ENCODE measurements at places on chromosomes 5 and 9.

GRCh38 chr9:86281593-86282076 lies 703 bp downstream of the ISCA1 start:
- DNase-seq = no peak

GRCh38 chr5:11692636-11693035 lies 211.6 kb downstream of the CTNND2 start:
- no peak for DNase-seq

DNA sequence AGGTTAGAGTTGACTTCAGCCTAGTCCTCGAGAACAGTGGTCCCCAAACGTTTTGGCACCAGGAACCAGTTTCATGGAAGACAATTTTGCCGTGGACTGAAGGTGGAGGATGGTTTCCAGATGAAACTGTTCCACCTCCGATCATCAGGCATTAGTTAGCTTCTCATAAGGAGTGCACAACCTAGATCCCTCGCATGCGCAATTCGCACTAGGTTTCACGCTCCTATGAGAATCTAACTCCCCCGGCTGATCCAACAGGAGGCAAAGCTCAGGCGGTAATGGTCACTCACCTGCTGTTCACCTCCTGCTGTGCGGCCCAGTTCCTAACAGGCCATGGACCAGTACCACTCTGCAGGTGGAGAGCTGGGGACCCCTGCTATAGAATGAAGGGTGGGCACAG lies 163.6 kb downstream of the CDH6 start:
- DNase-seq = no peak

- DNase-seq = no peak
These were observed 146.3 kb upstream of the RASEF start for GRCh38 chr9:83209188-83209731.

DNA sequence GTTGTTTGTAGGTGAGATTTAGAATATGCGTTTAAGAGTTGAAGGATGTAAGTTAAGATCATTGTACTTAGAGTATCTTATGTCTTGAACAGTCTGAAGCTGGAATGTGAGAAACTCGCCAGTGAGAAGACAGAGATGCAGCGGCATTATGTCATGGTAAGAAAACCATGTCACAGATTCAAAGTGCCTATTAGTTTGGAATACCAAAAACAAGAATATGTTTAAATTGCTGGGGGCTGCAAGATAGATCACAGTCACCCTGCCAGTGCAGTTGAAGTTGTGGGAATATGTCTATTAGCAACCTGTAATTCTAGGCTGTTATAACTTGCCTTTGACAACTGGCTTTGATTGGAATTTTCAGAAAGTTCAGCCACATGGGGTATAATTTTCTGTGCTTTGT lies 3.0 kb downstream of the TLE4 start:
- DNase-seq = no peak

DNA sequence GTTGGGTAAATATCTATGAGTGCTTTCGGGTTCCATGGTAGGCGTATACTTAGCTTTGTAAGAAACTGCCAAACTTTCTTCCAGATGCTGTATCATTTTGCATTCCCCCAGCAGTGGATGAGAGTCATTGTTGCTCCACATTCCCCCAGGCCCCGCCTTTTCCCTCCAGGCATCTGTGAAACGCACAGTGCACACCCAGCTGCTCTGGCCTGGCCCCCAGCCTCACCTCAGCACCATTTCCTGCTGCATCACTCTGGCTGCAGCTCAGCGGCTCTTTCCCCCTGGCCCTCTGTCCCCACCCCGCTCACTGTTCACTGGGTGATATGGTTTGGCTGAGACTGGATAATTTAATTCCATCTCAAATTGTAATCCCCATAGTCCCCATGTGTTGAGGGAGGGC lies 76.6 kb upstream of the SPTLC1 start:
- no peak for DNase-seq

GRCh38 chr9:128117613-128118471 lies 9.7 kb downstream of the PTGES2 start:
- DNase-seq = peak; percentile 85

DNA sequence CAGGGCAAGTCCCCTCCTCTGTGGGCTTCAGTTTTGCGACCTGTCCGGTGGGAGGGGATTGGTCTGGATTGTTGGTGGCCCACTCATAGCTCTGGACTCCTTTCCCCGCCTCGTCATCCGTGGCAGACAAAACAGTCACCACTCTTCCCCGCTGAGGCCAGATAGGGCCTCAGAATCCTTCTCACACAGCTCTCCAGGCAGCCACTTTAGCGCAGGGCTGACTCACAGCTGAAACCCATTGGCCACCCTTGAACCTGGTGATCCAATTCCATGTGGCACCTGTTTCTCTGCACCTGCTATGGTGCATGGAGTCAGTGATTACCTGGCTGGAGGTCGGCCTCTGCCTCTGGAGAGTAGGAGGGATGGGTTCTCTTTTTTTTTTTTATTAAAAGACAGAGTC lies 15.8 kb upstream of the CACFD1 start:
- no peak for DNase-seq

DNA sequence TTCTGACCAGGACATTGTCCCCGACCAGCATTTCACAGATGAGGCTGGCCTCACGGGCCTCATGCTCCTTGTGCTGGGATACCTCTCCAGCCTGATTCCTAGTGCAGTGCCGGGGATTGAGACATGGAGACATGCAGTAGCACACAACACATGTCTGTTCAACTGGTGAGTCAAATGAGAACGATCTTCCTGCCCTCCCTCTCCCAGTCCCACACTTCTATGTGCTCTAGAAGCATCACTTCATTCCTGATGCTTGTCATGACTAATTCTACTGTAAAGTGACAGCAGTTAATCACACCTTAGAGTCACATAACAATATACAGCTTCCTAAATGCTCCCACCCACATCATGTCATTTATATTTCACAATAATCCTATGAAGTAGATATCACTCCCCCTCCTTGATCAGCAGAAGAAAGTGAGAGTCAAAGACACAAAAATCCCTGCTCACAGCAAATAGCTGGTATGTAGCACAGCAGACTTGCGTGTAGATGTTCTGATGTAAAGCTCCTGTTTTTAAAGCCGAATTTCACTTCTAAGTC lies 101.8 kb downstream of the CCDC192 start:
- no peak for DNase-seq

DNA sequence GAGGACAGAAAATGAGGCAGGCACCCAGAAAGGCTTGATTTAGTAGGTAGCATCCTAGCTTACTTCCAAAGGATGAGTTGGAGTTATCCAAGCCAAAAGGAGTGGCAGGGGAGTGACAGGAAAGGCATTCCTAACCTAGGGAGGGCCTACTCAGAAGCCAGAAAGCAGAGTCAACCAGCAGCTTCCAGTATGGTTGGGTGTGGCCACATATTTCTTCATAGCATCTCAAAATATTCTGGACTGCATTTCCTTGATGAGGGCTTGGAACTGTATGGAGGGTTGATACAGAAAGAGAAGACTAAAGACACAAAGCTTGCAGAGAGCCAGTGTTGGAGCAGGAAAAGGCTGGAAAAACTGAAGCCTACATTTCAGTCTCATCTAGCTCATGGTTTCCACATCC lies 656.8 kb upstream of the DMAC1 start:
- DNase-seq = no peak

- DNase-seq = no peak
These were observed 43.4 kb upstream of the RGS7BP start for GRCh38 chr5:64462391-64462790.

- DNase-seq = no peak
These were observed 1.9 kb upstream of the SH3PXD2B start for GRCh38 chr5:172456076-172456722.

- no peak for DNase-seq
These were observed 35.3 kb upstream of the JMY start for GRCh38 chr5:79200573-79201183.

- DNase-seq = no peak
These were observed 92.1 kb downstream of the NR3C1 start for GRCh38 chr5:143311428-143311827.

DNA sequence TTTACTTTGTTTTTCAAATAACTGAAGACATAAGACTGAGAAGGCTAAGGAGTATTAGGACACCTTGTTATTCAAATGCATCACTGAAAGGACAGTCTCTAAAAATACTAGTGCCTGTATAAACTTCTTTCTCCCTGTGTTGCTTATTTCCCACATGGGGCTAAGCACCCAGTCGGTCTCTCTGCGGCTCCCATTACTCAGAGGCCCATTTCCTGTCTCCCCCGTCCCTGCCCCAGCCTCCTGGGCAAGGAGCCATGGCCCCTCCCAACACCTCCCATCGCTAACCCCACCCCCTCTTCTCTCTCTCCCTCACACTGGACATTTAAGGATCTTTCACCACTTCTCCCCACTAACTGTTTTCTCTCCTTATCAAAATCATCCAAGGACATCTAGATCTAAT lies 81.9 kb downstream of the EBF1 start:
- no peak for DNase-seq

GRCh38 chr5:134063188-134063820 lies 51.2 kb upstream of the TCF7 start:
- no peak for DNase-seq

- DNase-seq = no peak
These were observed 52.4 kb downstream of the NREP start for GRCh38 chr5:111704452-111705085.

DNA sequence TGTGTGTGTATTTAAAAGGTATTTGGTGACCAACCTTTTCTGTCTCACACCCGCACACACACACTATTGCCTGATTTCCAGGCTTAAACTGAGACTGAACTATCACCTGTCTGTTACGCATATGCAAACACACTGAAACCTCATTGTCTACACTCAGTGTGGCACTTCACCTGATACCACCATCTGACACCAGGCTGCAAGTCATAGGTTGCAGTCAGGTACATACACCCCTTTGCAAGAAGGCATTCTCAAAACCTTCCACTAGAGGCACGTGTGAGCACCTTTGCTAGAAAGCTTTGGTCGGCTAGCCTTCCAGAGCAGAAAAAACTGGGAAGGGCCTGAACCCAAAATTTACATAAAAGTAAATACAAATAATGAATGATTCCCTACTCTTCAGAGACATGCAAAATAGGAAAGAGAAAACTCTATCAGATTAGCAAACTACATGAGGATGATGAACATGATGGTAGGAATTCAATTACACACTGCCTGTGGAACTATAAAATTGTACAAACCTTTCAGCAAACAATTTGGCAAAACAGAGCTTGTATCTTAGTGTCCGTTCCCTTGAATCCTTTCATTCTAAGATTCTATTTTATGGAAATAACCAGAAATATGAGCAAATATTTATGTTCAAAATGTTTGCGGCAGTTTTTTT lies 5.9 kb upstream of the FOXD1 start:
- DNase-seq = no peak

- DNase-seq = no peak
These were observed 256.1 kb upstream of the SMARCA2 start for GRCh38 chr9:1759009-1759408.
